ENCODE measurements at places on chromosomes 5 and 9. TPM values are rescaled to one million over a fixed set of nuclear protein-coding genes. Genes with fewer than 3 reads are reported as not detected.

PGM5 gene
- 14.9 TPM for total RNA-seq

BTNL3 gene
- not detected for total RNA-seq

SPATA31E1 gene
- not detected for total RNA-seq

SPINK13 gene
- 2.4 TPM for total RNA-seq

TSPAN17 gene
- 27.8 TPM for total RNA-seq

GRPEL2 gene
- total RNA-seq = 17.8 TPM

AQP7 gene
- 0.09 TPM for total RNA-seq

IFNB1 gene
- not detected for total RNA-seq

ANKRD31 gene
- 0.14 TPM for total RNA-seq

CRB2 gene
- under 0.01 TPM for total RNA-seq

PLPP7 gene
- 6.8 TPM for total RNA-seq

TMEM252 gene
- not detected for total RNA-seq

SLC1A1 gene
- total RNA-seq = 36.4 TPM

GRM6 gene
- total RNA-seq = not detected

UQCRQ gene
- 147 TPM for total RNA-seq

CDX1 gene
- total RNA-seq = 0.09 TPM

FAM200C gene
- total RNA-seq = 3.0 TPM

SYK gene
- total RNA-seq = under 0.01 TPM

PHF24 gene
- under 0.01 TPM for total RNA-seq

DMRT3 gene
- total RNA-seq = not detected

PCDHA10 gene
- total RNA-seq = 0.28 TPM

ANKRD18A gene
- not detected for total RNA-seq

CHD1 gene
- total RNA-seq = 30.0 TPM

SLCO6A1 gene
- not detected for total RNA-seq

OR13F1 gene
- not detected for total RNA-seq

All from smooth muscle cell of bladder (primary cell).